ENCODE measurements at places on chromosomes 11 and 22.

DNA sequence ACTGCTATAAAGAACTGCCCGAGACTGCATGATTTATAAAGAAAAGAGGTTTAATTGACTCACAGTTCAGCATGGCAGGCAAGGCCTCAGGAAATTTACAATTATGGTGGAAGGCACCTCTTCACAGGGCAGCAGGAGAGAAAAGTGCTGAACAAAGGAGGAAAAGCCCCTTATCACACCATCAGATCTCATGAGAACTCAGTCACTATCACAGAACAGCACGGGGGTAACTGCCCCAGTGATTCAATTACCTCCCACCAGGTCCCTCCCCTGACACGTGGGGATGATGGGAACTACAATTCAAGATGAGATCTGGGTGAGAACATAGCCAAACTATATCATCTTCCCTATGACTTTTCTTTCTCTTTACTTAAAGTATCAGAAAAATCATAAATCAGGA is 104.0 kb upstream of the SYN3 start:
- DNase-seq = no peak

DNA sequence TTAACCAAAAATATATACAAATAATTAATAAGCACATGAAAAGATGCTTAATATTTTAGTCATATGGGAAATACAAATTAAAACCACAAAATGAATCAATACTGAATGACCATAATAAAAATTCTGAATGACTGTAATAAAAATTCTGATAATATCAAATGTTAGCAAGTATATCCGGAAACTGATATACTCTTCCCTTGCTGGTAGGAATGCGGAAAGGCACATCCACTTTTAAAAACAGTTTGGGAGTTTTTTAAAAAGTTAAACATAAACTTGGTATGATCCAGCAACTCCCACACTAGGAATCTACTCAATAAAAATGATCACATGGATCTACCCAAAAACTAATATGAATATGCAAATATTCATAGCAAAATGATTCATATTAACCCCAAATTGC is 30.8 kb upstream of the GRIA4 start:
- no peak for DNase-seq

- DNase-seq = no peak
Measured at GRCh38 chr11:80163011-80163410, 722.2 kb upstream of the TENM4 start.

DNA sequence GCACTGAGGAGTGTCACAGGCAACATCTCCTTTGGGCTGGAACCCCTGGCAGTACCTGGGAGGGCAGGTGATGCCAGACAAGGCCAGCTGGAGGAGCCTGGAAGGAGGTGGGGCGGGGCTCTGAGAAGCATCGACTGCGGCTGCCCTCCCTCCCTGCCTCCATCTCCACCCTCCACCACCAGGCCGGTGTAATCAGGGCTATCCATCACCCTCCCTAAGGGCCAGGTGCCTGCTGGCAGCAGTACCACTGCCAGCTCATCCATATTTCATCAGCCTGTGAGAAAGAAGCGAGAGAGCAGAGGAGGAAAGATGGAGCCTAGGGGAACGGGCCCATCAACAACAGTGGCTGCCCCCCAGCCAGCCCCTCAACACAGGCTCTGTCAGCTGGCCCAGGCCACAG is 51.4 kb upstream of the RASD2 start:
- DNase-seq = no peak

DNA sequence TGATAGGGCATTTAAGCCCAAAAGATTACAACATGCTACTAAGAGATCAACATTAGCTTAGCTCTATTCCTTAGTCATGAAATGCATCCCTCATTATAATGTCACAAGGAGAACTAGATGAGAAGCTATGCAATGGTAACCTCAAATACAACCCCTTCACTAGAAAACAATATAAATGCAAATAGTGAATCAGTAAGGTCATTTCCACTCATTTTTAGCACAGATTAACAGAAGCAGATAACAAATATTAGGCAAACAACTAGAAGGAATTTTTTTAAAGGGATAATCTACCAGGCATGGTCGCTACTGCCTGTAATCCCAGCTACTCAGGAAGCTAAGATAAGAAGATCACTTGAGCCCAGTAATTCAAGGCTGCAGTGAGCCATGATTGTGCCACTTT is 28.2 kb downstream of the SIK3 start:
- DNase-seq = no peak

DNA sequence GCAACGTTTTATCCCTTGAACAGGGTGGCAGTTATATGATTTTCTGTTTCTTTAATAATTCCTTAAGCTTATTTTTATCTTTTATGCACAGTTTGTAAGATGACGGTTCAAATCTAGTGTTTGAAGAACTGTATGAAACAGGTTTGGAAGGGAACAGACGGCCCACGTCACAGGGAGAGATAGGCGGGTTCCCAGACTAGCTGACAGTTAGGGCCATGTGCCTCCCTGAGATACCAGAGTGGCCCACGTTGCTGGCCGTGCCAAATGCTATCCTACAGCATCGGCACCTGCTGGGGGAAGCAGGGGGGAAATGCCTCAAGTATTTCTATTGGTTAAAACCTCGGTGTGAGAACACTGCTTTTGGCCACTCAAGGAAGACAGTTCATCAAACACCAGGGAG is 50.2 kb upstream of the BID start:
- DNase-seq = no peak

GRCh38 chr11:3205261-3206155 is 13.1 kb downstream of the MRGPRG start:
- no peak for DNase-seq

GRCh38 chr11:126587541-126587940 is 232.1 kb downstream of the ST3GAL4 start:
- no peak for DNase-seq

DNA sequence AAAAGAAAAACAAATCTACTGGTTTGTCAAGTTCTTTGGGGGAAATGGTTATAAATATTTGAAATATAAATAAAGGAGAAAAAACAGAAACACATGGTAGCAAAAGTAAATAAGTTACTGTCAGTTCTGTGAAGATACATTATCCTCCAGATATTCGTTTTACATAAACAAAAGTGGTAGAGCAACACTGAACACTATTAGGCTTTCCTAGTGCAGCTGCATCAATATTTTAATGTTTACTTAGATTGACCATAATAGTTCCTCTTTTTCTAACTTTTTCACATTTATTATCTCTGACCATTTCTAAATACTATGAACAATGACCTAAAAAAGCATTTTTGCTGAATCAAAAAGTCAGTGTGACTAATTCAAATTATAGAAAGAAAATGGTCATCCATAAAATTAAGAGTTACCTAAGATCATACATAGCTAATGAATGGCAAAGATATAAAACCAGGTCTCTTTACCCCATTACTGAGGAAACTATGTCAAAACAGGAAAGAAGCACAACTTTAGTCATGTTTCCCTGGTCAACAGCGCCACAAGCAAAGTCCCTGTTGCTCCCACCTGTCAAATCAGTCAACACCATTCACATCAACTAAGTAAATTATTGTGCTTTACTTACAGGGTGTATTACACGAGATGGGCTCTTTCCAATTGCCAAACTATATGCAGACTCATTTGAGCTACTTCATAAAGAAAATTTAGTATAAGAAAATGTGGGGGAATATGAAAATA is 38.5 kb downstream of the SBF2 start:
- DNase-seq = no peak

DNA sequence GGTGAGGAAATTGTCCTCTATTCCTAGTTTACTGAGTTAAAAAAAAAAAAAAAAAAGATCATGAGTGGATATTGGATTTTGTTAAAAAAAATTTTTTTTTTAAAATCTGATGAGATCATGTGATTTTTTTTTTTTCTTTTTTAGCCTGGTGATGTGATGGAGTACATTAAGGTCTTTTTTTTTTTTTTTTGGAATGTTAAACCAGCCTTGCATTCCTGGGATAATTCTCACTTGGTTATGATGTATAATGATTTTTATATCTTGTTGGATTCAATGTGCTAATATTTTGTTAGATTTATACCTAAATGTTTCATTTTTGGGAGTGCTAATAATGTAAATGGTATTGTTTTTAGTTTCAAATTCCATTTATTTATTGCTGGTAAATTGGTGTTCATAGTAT is 43.3 kb downstream of the DDX10 start:
- DNase-seq = no peak

- DNase-seq = no peak
Measured at GRCh38 chr11:91761406-91762025, 463.1 kb upstream of the FAT3 start.

GRCh38 chr11:70303070-70303469 is 32.6 kb downstream of the PPFIA1 start:
- DNase-seq = no peak

- no peak for DNase-seq
Measured at GRCh38 chr22:30843245-30843644, 125.3 kb downstream of the MORC2 start.

Measured in activated naive CD4-positive, alpha-beta T cell (primary cell).